ENCODE measurements at places on chromosomes 2 and 18.

DNA sequence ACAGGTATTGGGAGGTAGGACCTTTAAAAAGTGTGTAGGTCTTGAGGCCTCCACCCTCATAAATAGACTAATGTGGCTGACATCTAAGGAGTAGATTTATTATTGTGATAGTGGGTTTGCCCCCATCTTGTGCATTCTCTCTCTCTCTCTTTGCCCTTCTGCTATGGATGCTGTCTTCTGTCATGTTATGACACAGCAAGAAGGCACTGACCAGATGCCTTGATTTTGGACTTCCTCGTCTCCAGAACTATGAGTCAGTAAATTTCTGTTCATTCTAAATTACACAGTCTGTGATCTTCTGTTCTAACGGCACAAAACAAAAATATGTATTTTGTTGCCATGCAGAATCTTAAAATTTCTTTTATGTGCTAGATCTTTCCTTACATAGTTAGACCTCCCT, 66.9 kb downstream of the ATAD2B start:
- no peak for DNase-seq

DNA sequence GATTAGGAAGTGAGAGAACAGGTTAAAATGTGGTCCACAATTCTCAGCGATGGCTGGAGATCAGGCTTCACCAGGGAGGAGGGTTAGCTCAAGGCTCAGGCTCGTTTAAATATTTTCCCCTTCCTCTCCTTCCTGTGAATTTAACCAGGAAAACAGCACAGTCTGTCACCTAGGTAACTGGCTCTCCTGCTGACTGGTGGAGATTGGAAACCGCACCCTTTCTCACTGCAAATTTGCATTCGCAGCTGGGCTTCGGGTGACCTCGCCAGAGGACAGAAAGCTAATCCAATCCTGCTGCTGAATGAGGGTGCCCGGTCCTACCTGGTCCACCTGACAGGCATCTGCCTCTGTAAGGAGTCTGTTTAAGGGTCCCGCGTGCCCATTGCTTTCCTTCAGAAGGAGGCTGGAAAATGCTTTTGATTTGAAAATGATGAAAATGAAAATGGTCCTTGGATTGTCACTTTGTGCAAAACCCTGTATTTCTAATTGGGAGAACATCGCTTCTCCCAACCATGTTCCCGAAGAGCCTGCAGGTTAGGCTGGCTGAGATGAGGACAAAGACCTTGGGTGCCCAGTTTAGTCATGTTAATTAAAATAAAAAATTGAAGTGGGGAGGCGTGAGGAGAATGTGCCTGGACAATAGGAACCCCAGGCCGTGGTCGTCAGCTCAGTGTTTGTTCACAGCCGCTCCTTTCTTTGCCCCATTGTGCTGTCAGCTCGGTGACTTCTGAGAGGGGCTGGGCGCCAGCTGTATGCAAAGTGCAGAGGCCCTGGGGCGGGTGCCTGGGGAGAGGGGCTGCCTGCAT, 43.4 kb upstream of the MTCL1 start:
- DNase-seq, result no peak

- no peak for DNase-seq
These were observed 63.2 kb upstream of the TFCP2L1 start for GRCh38 chr2:121348128-121348740.

GRCh38 chr2:524442-524841, 152.8 kb downstream of the TMEM18 start:
- DNase-seq, result no peak

DNA sequence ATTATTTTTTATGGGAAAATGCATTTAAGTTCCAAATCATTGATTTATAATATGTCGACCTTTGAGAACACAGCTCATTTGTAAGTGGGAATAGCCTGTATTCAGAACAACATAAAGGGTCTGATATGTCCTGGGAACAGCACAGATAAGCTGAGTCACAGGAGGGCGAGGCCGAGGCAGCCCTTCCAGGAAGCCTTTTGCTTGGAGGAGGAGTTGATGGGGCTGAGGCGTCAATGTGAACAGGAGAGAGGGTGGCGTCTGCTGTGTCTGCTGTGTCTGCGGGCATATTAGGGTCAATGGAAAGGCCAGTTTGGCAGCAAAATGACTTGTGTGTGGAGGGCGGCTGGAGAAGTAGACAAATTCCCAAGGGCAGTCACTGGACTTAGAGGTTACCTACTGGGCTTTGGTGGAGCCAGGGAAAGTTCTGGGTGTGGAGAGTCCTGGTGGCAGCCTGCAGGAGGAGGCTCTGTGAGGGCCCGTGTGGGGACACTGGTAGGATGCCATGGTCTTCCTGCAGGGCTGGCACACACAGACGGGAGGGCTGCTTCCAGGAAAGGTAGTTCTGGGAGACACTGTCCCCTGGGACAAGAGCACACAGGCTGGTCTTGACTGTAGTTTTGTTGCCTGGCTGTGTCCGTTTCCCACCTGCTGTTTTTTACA, 128.1 kb downstream of the GLI2 start:
- DNase-seq, result no peak

DNA sequence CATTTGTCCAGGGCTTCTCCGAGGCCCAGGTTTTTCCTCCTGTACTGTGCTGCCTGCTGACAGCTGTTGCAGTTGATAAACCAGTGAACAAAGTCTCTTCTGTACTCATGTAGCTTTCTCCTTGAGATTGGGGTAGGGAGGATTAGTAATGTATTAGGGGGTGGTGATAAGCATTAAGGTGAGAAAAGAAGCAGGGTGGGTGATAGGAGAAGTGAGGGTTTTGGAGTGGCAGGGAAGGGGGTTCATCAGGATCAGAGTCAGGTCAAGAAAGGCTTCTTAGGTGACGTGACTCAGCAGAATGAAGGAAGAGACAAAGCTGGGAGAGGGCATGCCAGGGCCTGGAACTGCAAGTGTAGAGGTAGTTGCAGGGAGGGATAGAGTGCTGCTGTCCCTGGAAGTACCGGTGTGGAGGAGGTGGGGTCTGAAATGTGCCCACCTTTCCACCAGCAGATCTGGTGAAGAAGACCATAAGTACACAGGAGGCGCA, 48.7 kb downstream of the PKP4 start:
- no peak for DNase-seq
